ENCODE measurements at places on chromosomes 4 and X.

- no peak for DNase-seq
These were observed 329.7 kb downstream of the UNC5C start for GRCh38 chr4:95219109-95219508.

DNA sequence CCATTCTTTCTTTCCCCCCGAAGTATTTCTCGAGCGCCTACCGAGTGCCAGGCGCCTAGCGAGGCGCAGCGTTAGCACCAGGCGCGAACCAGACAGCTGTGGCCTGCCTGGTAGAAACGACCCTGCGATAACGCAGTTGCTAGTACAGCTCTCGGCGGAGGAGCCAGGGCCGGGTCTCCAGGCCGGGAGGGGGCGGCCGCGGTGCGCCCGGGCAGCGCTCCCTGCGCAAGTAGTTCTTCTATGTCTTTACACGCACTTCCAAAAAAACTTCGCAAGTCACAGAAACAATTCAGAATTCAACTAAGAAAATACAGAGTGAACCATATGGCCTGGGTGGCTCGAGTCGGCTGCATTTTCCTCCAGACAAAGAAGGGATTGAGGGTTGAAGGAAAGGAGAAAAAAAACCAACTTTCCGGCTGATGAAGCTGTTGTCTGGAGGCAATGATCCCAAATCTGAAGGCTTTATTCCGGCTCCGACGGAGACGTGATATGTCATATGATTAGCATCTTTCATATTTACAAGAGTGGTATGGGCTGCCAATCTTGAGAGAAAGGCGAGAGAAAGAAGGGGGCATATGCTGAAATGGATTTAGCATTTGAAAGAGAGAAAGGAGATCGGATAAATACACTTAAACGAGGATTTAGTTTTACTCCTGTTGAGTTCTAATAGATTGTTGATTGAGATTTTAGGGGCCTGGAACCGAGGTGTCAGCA, 7.2 kb upstream of the NEUROG2 start:
- no peak for DNase-seq

DNA sequence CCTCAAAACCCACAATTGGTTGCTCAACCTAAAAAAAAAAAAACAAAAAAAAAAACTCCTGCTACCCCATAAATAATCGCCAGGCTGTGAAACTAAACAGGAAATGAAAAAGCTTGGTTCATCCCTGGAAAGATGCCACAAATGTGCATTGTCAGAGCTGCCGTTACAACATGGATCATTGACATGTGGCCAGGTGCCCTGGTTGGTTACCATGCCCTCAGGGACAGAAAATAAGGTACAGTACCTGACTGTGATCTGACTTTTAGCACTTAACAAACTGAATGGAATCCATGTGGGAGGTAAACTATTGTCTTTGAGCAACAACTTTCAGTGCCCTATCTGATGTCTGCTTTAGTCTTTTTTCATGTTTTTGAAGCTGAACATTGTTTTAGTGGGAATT, 118.0 kb upstream of the RPL34 start:
- DNase-seq, result no peak

DNA sequence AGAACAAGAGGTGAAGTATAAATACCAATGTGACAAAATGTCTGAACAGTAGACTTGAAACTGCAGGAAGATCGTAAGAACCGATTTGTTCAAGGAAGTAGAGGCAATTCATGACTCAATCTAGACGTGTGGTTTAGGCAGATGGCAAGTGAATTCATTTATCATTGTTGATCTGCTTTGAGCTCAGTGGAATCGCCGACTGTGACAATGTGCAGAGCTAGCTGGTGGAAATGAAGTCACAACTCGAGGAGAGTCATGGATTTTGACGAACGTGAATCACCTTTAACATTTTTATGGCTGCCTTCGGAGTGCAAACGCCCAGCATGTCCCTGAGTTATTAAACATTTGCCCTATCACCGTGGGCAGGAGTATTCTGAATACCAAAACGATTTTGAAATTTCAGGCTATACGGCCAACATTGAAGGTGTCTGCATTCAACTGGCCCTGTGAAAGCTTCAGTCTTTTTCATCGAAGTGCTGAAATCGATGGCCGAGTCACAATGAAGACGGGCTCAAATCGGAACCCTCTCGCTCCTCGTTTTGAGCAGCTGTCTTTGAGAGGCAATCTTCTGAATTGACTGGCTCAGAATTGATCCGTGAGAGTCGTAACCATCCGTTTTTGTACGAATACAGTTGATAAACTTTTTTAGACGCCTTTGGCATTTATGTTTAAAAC, 689 bp upstream of the OGT start:
- no peak for DNase-seq

DNA sequence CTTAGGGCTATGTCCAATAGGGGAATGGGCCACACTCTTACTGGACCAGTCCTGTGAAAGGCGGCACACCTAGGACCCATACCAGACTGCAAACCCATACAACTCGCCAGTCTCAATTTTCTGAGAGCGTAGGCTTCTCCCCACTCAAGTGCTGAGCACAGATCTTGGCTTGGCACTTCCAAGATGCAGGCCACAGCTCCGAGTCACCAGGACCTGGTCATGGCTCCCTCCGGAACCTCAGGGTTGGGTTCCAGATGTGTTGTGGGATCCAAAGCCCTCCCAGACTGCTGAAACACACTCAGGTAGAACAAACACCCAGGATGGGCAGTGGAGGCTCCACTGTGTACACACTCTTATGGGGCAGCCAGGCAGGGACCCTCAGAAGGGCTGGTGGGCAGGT, 103.3 kb downstream of the TMEM144 start:
- no peak for DNase-seq

GRCh38 chrX:9899640-9900111, 67.5 kb upstream of the CLDN34 start:
- no peak for DNase-seq

- no peak for DNase-seq
These were observed 45.0 kb downstream of the NOCT start for GRCh38 chr4:139060591-139060990.

DNA sequence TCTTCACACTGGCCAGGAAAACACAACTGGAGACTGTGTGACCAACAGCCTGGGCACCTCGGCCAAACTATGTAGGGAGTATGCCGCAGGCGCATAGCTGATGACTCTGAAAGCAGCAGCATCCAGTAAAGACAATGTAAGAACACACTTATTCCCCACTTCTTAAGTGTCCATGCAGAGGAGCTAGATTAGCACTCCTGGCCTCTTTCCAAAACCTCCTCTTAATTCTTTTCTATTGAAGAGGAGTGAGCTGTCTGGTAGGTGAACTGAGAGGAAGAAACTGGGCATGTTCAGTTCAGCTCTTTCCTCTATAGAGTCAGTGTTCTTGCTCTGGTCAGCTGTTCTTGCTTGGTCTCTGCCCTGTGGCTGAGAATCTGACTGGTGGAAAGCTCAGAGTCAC, 21.1 kb downstream of the NMU start:
- no peak for DNase-seq

- no peak for DNase-seq
These were observed 23.0 kb upstream of the N4BP2 start for GRCh38 chr4:40033613-40034012.

DNA sequence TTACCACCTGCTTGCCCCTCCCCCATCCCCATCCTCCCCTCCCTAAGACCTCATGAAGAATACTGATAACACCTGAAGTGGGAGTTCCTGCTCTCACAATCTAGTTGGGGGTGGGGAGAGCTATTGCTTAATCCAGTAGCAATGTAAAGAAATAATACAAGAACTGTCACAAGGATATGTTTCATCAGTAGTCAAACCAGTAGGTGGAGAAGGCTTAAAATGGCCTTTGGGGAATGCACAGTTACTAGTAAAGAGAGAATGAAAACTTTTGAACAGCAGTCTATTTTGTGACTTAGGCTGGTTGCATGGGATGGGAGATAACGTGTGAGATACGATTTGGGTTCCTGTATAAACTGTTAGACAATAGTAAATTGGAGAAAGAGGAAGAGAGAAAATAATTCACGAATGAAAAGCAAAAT, 6.0 kb downstream of the GALNT7 start:
- no peak for DNase-seq

- no peak for DNase-seq
These were observed 52.1 kb downstream of the LEF1 start for GRCh38 chr4:108116423-108117168.

GRCh38 chr4:6468376-6468775, 4.0 kb downstream of the PPP2R2C start:
- no peak for DNase-seq

GRCh38 chrX:12901486-12901885, 4.9 kb upstream of the TLR8 start:
- DNase-seq, result peak; percentile 31

DNA sequence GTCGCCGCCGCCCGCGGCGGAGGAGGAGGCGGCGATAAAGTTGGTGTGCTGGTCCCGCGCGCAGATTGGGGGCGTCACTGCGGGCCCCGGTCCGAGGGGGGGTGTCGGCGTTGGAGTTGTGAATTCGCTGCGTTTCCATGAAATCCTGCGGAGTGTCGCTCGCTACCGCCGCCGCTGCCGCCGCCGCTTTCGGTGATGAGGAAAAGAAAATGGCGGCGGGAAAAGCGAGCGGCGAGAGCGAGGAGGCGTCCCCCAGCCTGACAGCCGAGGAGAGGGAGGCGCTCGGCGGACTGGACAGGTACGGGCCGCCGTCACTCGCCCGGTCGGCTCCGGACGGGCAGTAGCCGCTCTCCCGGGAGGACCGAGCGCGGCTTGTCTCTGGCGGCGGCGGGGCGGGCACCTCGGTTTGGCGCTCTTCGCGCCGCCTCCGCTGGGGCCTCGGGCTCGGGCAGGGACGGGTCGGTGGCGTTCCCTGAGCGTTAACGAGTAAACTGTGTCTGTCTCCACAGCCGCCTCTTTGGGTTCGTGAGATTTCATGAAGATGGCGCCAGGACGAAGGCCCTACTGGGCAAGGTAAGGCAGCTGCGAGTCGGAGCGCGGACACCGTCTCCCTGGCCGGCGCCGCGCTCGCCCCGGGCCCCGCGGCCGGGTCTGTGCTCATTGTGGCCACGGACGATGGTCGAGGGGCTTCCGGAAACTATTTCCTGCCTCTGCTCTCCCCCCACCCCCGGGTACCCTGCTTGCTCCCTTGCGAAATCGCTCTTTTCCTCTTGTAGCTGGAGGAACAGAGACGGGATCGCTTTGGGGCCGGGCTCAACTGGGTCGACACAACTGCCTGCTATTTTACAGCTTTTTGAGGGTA, 658 bp downstream of the KDM6A start:
- peak; percentile 40 for DNase-seq

DNA sequence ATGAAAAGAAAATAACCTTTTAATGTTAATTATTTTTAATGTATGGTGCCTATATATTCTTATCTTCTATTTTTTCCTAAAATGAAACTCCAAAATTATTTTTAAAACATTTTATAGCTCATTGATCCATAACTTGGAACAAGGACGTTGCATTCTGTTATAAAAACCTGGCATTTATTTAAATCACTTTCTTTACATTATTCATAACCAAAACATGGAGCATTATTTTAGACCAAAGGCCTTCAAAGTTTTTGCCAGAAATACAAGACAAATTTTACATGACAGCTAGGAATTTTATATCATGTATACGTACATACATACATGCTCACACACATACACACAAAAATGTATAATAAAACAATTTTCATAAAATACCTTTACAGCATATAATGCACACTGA, 259.8 kb downstream of the QDPR start:
- DNase-seq, result no peak

DNA sequence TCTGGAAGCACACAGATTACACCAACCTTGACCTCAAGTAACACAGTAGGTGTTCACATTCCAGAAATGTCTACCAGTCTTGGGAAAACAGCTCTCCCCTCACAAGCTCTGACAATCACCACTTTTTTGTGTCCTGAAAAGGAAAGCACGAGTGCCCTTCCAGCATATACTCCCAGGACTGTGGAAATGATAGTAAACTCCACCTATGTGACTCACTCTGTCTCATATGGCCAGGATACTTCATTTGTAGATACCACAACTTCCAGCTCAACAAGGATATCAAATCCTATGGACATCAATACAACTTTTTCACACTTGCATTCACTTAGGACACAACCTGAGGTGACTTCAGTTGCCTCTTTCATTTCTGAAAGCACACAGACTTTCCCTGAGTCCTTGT, 46.9 kb downstream of the ADGRG4 start:
- DNase-seq, result no peak

GRCh38 chr4:153954654-153955053, 165.8 kb upstream of the SFRP2 start:
- DNase-seq, result no peak

DNA sequence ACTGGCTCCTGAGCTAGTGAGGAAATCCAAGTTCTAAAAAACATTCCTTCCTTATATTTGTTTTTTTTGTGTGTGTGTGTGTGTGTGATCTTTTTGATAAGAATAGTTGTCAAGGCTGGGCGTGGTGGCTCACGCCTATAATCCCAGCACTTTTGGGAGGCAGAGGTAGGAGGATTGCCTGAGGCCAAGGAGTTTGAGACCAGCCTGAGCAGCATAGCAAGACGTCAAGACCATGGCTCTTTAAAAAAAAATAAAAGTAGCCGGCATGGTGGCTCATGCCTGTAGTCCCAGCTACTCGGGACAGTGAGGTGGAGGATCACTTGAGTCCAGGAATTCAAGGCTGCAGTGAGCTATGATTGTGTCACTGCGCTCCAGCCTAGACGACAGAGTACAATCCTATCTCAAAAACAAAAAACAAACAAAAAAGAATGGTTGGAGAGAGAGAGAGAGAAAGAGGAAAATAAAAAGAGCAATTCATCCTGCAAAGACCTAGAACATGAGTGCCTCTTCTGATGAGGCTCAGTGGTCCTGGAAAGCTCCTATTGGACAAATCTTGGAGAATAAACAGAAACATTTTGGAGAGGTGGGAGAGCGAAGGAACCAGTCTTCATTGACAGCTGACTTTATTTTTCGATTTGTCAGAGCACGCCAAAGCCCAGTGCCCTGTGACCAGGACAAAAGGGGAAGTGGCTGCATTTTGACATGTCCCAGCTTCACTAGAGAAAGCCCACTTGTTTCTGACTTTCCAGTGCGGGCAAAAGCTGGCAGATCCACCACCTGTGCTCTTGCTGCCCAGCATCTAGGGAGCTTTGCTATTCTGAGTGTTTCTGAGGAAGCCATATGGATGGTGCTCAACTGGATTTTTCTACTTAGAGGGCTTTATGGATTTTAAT, 244.7 kb downstream of the PALLD start:
- DNase-seq, result no peak

- DNase-seq, result no peak
These were observed 3.6 kb downstream of the NEIL3 start for GRCh38 chr4:177313263-177313662.

DNA sequence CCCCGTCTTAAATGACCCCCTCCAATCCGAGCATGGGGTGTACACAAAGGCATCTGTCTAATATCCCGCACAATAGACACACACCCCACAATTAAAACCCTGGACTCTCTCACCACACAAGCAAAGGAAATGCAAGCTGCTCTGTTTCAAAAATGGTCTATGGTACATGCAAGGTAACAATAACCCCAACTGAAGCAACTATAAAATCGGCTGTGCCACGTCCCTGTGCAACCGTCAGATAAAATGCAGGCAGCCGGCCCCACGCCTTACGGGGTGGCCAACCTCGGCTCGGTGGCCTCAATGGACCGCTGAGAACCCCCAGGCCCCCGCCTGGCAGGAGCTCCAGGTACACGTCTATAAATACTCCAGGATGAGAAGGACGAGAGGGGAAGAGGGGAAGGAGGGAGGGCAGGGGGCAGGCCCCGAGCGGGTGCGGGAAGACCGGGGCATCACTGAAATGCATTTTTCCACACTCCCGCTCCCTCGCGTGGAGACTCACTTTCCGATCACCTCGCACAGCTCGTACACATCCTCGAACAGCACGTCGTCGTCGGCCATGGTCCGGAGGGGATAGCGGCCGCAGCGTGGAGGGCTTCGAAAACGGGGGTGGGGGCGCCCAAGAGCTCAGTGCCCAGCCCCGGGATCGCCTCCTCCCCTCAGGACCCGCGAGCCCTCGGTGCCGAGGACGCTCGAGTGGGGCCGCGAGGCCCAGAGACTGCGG, 763 bp downstream of the CASK start:
- DNase-seq, result peak; percentile 23

- no peak for DNase-seq
These were observed 689.3 kb downstream of the CENPC start for GRCh38 chr4:66855956-66856355.

All from left ventricle myocardium inferior (tissue), 1 donor.